Transverse colon (tissue), 4 donors: ENCODE measurements at places on chromosomes 2 and 18. TPM values are rescaled to one million over a fixed set of nuclear protein-coding genes. Genes with fewer than 3 reads are reported as not detected.

PSMA8 gene
- total RNA-seq: not detected

CHMP1B gene
- 39.0 TPM for total RNA-seq

COPS9 gene
- total RNA-seq: 51.6 TPM

CFAP65 gene
- 0.64 TPM for total RNA-seq

GRCh38 chr2:236712961-236713673, 143.5 kb downstream of the ACKR3 start:
- DNase-seq: no peak

- DNase-seq: no peak
Observed at GRCh38 chr2:164558450-164558849, 62.8 kb downstream of the GRB14 start.

- no peak for DNase-seq
Observed at GRCh38 chr2:24521162-24521857, 30.3 kb downstream of the NCOA1 start.

- no peak for DNase-seq
Observed at GRCh38 chr2:147847746-147848391, 3.0 kb downstream of the ACVR2A start.

- no peak for DNase-seq
Observed at GRCh38 chr2:168587307-168587706, 131.2 kb downstream of the CERS6 start.

- no peak for DNase-seq
Observed at GRCh38 chr2:43488737-43489136, 107.1 kb downstream of the THADA start.

DNA sequence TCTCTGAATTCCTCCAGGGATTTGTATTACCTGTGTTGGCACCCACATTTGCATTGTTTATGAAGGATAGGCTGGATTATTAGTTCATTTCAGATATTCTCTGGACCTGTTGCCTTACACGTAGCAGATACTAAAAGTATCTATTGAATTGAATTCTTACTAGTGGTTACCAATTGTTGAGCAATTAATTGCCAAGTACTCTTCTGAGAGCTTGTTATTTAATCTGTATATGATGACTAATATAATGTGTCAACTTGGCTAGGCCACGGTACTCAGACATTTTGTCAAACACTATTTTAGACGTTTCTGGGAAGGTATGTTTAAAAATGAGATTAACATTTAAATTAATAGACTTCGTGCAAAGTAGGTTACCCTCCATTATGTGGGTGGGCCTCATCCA, 2.5 kb upstream of the SPP2 start:
- no peak for DNase-seq

GRCh38 chr2:19035238-19035637, 323.2 kb downstream of the OSR1 start:
- no peak for DNase-seq

DNA sequence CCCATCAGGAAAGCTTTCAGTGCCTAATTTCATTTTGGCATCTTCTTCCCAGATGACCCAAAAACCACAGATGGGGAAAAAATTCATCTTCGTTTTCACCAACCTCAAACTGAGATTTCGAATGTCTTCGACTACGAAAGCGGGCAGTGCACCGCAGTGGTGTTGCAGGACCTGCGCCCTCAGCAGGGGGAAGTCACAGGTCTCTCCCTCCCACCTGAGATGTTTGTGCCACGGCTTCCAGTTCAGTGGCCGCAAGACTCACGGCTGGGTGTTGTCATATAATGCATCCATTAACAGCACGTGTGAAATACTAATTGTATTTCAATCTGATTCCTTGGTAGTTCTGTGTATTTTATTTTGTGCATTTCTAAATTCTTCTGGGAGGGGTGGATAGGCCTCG, 66.2 kb upstream of the SALL3 start:
- DNase-seq: no peak

DNA sequence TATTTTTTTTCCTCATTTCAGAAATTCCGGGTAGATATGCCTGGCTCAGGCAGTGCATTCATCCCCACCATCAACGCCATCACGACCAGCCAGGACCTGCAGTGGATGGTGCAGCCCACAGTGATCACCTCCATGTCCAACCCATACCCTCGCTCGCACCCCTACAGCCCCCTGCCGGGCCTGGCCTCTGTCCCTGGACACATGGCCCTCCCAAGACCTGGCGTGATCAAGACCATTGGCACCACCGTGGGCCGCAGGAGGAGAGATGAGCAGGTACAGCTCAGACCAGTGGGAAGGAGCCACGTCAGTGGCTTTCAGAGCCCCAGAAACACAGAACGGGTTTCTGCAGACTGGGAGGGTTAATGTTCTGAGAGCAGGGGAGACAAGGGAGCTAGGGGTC, 11.4 kb downstream of the FOSL2 start:
- DNase-seq: no peak

DNA sequence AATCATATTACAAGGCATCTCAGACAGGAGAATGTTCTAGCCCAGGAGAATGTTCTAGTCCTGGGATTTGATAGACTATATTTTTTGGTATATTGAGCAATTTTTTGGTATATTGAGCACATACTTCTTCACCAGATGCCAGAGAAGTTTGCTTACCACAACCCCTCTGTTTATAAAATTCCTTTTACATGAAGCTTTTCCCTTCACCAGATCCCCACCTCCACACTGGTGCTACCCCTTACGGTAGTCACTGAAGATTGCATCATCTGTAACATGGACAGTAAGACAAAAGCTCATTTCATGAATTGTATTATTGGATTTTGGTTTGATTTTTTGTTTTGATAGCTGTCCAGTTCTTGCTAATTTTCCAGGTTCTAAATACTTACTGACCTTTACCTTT, 7.2 kb upstream of the HNMT start:
- DNase-seq: no peak
